Fibroblast of villous mesenchyme (primary cell): ENCODE measurements at places on chromosomes 6 and 20. TPM values are rescaled to one million over a fixed set of nuclear protein-coding genes. Genes with fewer than 3 reads are reported as not detected.
A peak's percentile ranks its signal among the peaks of the same experiment; 100 is the strongest.

The ADTRP gene
- total RNA-seq = 1.3 TPM in 2 replicates

The PDCD2 gene
- total RNA-seq = 62.5 and 70.8 TPM in 2 replicates

The ERVFRD-1 gene
- total RNA-seq = not detected in 2 replicates

The MRAP2 gene
- total RNA-seq = not detected in 2 replicates

The TBXT gene
- not detected in 2 replicates for total RNA-seq

The DACT2 gene
- not detected in 2 replicates for total RNA-seq

The GRM1 gene
- total RNA-seq = under 0.01 TPM in 1 of 2 replicates, not detected in the other

GRCh38 chr6:46251583-46252339, 81.0 kb upstream of the ENPP5 start:
- DNase-seq = no peak

DNA sequence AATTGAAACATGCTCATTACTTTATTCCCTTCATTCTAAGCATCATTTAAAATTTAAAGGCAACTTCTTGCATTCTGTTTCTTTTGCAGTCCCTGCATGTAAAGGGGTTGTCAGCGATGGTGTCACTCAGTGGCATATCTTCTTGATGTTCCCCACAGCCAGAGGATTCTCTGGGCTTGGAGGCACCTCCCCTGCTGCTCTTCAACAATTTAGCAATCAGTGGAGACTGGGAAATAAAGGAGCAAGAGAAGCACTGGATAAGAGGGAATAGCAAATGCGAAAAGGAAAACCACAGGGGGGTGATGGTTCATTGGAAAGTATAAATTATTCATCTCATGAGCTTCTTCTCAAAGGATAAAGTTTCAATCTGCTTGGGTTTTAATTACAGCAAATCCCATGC, 30.7 kb upstream of the MC3R start:
- no peak for DNase-seq

GRCh38 chr6:25788305-25788922, 33.9 kb downstream of the SLC17A4 start:
- DNase-seq = peak; percentile 52

GRCh38 chr6:108632441-108632840, 71.7 kb downstream of the FOXO3 start:
- no peak for DNase-seq

- no peak for DNase-seq
Observed at GRCh38 chr6:16179970-16180431, 51.1 kb downstream of the MYLIP start.

DNA sequence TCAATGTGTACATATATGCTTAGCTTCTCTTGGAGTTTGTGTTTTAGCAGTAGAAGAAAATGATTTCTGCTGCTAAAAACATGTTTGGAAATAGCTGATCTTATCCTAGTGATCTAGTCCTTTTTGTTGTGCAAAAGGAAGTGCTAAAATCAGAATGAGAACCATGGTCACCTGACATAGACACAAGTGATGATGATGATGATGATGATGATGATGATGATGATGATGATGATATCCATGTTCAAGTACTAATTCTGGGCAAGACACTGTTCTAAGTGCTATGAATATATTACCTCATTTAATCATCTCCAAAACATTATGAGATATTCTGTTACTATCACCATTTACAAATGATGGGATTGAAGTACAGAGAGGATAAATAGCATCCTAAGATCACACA, 79.8 kb downstream of the ANKEF1 start:
- DNase-seq = no peak

GRCh38 chr6:26340066-26340465, 24.9 kb upstream of the BTN3A2 start:
- DNase-seq = no peak

- DNase-seq = no peak
Observed at GRCh38 chr6:62298745-62299392, 12.8 kb upstream of the KHDRBS2 start.

DNA sequence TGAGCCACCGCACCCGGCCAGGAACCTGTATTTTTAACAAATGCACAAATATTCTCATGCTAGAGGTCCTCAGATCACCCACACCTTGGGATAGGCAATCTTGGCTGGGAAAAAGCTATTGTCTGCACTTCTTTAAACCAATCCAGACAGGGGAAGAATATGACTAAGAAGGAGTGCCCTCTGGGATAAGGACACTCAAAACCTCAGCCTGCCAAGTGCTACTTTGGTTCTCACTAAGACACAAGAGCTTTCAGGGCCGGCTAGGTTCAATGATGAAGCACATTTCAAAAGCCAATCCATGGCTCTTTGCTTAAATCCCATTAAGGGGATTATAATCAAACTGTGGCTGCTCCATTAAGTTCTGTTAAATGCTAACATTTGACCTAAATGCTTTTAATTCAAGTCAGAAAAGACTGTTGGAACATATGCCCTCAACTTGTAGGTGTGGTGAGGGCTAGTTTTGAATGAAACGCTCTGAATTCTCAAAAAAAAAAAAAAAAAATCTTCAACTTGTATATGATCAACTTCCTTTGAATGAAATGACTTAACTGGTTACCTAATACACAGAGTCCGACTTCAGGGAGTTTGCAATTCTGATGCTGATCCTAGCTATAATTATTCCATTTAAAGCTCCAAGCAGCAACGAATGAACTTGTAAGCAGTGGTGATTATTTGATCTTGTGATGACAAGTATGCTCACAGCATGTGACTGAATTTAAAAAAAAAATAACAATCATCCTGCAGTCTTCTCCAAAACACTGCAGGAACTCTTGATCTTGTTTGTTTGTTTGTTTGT, 56.6 kb downstream of the SLC23A2 start:
- DNase-seq = no peak

GRCh38 chr6:12473494-12473893, 183.3 kb downstream of the EDN1 start:
- no peak for DNase-seq

DNA sequence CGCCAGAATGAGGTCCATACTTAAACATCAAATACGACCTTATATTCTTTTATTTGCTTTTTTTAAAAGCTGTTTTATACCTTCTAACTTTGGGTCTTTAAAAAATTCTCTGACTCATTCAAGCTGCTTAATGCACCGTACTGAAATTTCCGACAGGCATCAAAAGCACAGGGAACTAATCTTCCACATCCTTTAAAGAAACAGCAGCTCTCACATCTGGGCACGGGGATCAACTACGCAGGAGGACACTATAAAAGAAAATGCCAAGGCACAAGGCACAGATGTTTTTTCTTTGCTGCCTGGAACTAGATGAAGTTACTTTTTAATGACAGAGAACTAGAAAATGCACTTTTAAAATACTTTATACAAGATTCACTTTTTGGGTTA, 112.4 kb upstream of the ARG1 start:
- no peak for DNase-seq

DNA sequence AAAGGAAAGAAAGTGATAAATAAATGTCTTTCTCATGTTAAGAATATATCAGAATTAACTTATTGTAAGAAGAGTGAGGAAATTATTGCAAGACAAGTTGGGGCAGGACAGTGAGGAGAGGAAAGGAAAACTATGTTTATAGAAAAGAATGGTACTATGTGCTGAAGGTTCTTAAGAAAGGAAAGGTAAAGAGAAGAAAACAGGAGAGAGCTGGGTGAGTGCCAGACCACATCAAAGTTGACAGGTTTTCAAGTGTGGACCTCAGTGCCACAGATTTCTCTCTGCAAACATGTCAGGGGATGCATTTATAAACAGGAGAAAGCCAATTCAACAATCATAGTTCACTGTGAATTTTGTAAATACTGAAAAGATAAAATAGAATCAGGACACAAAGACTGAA, 439.2 kb downstream of the PKHD1 start:
- no peak for DNase-seq

GRCh38 chr6:37473364-37474095, 26.2 kb downstream of the CCDC167 start:
- no peak for DNase-seq

GRCh38 chr20:63191400-63191799, 24.5 kb downstream of the YTHDF1 start:
- no peak for DNase-seq

DNA sequence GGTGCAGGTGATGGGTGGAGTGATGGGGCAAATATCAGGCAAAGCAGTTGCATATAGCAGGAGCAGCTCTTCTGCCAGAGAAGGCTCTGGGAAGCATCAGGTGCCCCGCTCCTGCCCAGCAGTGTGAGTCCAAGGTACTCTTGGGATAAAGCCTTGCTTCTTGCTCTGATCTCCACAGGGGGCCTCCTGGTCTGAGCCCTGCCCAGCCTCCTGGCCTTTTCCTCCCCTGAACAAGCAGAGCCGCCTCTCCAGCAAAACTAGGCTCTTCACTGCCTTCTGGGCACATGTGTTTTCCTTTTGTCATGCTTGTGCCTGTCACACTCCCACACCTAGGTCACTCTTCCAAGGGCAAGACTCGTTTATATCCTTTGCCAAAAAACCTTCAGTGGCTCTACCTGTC, 34.3 kb downstream of the SIRPA start:
- DNase-seq = no peak

- no peak for DNase-seq
Observed at GRCh38 chr6:25534942-25535631, 116.9 kb upstream of the SCGN start.

DNA sequence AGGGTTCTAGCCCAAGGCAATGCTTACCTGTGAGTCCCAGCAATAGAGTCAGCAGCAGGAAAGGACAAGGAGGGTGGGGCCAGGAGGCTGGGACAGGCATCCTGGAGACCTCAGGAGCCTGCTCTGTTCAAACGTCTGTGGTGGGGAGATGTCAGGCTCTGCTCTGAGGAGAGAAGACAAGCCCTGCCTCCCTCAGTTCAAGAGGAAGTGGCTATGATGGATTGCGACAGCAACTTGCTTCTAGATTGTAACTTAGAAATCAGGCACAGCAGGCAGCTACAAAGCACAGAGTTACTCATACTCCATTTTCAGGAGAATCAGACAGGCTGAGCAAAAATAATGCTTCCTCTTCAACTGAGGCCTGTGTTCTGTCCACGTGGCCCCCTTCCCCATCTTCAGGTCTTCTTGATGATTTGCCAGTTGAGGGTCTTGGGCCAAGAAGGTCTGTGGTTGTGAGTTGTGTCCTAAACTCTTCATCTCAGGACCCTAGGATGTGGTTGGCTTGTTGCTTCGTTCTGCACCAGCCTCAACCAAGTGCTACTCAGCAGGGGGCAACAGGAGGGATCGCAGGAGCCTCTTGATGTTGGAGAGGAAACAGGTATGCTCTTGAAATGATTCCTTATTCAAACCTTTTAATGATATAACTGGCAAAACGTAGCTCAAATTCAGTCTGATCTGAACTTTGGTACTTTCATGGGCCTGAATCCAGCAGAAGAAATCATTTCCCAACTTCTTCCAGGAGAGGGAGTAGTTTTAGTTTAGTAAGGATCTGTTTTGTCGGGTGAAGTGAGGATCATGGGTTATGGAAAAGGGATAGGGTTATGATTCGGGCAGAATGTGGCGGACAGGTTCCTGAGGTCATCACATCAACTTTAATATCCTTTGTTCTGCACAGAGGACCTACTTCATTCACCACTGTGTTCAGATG, 31.0 kb downstream of the SIRPB1 start:
- DNase-seq = no peak

- DNase-seq = no peak
Observed at GRCh38 chr6:77853401-77853800, 200.6 kb downstream of the MEI4 start.

- peak; percentile 39 for DNase-seq
Observed at GRCh38 chr6:125363039-125363823, 61.5 kb upstream of the HDDC2 start.

- no peak for DNase-seq
Observed at GRCh38 chr6:147127587-147127986, 76.6 kb upstream of the STXBP5 start.

DNA sequence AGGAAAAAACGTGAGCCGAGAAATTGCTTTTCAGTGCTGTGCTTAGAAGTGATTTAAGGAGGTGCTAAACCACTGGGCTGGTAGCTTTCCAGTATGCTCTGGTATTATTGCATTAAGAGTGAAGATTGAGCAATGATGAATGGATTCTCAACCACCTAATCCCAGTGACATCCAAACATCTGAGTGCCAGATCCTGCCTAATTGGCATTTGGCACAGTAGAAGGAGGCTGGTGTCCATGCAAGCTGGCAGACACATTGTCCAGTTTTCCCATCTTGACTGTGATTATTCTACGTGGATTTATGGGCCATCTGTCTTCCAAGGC, 398.0 kb upstream of the PLCB4 start:
- peak; percentile 47 for DNase-seq

GRCh38 chr6:12993283-12993898, 276.8 kb downstream of the PHACTR1 start:
- no peak for DNase-seq

DNA sequence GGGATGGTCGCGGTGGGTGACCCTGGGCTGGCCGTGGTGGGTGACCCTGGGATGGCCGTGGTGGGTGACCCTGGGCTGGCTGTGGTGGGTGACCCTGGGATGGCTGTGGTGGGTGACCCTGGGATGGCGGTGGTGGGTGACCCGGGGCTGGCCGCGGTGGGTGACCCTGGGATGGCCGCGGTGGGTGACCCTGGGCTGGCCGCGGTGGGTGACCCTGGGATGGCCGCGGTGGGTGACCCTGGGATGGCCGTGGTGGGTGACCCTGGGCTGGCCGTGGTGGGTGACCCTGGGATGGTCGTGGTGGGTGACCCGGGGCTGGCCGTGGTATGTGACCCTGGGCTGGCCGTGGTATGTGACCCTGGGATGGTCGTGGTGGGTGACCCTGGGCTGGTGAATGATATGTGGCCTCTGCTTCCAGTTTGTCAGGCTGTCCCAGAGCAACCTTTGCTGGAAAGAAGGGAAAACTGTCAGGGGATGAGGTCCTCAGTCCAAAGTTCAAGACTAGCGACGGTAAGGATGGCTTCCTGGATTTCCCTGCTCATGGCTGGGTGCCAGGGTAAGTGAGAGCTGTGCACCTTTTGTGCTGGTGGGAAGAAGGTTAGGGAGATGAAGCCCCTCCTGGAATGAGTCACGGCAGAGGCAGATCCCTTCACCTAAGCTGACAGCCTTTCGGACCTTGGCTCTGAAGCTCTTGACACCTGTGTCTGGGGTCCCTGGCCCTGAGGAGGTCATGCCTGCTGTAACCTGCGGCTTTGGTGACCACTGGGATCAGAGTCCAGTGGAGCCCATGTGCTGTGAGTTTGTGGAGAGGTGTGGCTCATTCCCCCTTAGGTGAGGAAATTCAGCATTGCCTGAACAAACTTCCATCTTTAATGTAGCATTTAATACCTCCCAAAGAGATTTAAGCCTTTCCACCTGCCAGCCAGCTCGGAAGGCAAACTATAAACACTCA, 19.1 kb upstream of the PCMTD2 start:
- no peak for DNase-seq
